Ureter (tissue), 1 donor: ENCODE measurements at places on chromosomes 2 and 18. TPM values are rescaled to one million over a fixed set of nuclear protein-coding genes. Genes with fewer than 3 reads are reported as not detected.

The ERFE gene
- total RNA-seq, result 1.8 TPM

The CAPN14 gene
- total RNA-seq, result 0.62 TPM

The CCL20 gene
- total RNA-seq, result 2.3 TPM

The TBR1 gene
- not detected for total RNA-seq

The MROH2A gene
- total RNA-seq, result 9.3 TPM

The IL1RL1 gene
- 18.3 TPM for total RNA-seq

DNA sequence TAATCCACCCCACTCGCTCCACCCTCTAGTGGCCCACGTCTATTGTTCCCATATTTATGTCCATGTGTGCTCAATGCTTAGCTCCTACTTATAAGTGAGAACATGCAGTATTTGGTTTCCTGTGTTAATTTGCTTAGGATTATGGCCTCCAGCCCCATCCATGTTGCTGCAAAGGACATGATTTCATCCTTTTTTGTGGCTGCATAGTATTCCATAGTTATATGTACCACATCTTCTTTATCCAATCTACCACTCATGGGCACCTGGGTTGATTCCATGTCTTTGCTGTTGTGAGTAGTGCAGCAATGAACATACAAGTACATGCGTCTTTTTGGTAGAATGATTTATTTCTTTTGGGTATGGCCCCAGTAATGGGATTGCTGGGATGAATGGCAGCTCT is 319.9 kb downstream of the DYSF start:
- DNase-seq, result no peak

GRCh38 chr2:233837694-233838229 is 16.6 kb downstream of the HJURP start:
- DNase-seq, result no peak

DNA sequence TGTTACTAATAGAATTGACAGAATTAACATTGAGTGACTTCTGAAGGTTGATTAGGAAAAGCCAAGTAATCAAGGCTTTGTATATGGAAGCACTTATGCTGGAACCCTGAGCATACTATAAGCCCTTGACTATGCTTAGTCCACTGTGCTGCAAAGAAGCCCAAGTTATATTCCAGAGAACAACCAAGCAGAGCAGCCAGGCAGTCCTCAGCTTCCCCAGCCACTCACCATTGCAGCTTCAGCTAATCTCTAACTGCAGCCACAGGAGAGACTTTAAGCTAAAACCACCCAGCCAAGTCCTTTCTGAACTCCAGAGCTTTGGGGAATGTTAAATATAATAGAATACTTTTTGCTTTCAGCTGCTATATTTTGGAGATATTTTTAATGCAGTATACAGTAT is 164.4 kb upstream of the VWC2L start:
- DNase-seq, result no peak

GRCh38 chr18:58965291-58966004 is 100.8 kb downstream of the ZNF532 start:
- no peak for DNase-seq

DNA sequence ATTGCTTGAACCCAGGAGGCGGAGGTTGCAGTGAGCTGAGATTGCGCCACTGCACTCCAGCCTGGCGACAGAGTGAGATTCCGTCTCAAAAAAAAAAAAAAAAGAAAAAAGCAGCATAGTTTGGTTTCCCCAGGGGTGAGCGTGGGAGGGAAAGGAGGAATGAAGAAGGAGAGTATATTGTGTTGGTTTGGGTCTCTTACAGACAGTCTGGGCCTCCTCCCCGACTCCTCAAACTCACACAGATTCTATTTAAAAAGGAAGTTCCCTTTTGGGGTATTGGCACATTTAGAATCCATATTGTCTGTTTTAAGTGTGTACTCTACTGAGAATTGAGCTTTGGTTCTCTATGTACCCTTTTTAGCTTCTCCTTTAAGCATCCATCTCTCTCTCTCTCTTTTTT is 27.4 kb upstream of the SLC20A1 start:
- DNase-seq, result no peak

DNA sequence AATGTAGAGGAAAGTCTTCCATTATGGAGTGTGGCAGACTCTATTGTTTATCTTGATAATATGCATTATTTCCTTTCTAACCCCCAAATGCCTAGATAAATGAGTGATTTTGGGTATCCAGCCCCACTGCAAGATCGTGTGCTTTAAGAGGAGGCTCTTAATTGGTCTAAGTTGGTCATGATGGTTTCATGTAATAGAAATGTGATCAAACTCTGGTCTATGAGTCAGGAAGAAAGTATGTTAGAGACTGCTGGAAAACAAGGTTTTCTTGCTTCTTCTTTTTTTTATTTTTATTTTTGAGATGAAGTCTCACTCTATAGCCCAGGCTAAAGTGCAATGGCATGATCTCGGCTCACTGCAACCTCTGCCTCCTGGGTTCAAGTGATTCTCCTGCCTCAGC is 344.5 kb upstream of the TNP1 start:
- DNase-seq, result no peak

DNA sequence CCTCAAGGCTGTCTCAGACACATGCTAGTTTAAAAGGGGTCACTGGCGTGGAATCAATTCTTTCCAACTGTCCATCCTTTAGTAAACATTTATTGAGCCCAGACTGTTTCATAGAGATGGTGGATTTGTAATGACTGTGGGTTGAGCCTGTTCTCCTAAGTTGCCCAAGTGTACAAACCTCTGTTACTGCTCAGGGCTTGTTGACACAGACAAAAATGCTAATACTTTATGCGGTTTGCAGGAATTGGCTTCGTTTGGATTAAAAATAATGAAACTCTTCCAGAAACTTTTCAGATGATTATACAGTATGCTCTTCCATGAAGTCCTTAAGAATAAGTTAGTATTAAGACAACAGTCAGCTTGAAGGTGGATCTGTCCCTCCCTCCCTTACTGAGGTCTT is 83.6 kb upstream of the MGAT5 start:
- no peak for DNase-seq

DNA sequence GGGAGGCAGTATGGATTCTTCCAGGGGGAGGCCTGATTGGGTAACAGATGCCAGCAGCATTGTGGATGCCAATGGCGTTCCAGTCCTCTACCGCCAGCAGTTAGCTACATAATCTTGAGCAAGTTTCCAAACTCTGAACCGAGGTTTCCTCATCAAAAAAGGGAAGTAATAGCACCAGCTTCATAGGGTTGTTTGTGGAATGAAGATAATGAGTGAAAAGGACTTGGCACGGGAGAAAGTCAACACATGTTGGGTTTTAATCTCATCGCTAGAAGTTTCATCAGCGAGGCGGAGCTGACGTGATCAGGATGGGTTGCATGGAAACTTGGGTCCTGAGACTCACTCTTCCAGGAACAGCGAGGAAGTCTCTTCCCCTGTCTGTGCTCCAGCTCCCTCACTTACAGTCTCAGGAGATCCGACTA is 266.7 kb downstream of the SH3BP4 start:
- peak; percentile 15 for DNase-seq

- DNase-seq, result no peak
Observed at GRCh38 chr2:74815941-74816340, 18.0 kb upstream of the HK2 start.

DNA sequence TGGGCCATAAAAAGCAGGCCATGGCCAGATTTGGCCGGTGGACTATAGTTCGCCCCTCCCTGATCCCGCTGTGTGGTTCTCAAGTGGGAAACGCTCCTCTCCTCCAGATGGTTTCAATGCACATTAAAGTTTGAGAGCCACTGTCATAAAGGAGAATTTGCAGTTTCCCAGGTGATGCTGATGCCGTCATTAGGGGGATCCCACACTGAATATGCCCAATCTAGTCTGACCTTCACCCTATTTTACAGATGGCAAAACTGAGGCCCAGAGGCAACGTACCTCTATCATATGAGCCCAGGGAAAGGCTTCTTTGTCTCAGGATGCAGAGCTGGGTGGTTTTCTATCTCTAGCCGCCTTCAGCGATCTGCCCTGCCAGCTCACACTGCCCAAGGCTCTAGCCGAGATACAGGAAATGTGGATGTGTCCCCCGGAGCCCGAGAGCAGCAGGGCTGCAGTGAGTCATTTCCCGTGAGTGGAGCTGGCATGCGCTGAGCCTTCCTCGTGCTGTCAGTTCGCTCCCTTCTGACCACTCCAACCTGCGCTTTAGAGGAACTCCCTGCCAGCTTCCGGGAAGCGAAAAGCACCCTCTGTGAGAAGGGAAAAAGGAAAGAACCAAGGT is 116.2 kb downstream of the SMAD7 start:
- peak; percentile 85 for DNase-seq

DNA sequence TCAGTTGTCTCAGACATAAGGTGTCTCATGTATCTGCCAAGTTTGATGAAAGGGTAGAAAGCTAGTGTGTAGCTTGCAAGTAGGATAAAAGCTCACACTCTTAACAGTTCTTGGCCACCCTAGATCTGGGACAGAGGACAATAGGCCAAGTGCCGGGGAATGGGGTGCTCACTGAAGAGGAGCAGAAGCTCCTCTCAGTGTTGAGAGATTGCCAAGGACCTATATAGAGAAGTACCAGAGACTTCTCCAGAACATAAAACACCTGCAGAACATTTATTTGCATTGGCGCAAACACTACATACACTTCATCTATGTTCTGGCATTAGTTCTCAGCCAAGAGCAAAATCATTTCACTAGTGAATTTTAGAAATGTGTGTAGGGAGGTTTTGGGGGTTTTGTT is 2.9 kb upstream of the GTF3C3 start:
- DNase-seq, result no peak

GRCh38 chr2:237870754-237871651 is 11.6 kb downstream of the RAMP1 start:
- no peak for DNase-seq

- DNase-seq, result peak; percentile 90
Observed at GRCh38 chr2:85420536-85421259, 2.2 kb downstream of the SH2D6 start.

DNA sequence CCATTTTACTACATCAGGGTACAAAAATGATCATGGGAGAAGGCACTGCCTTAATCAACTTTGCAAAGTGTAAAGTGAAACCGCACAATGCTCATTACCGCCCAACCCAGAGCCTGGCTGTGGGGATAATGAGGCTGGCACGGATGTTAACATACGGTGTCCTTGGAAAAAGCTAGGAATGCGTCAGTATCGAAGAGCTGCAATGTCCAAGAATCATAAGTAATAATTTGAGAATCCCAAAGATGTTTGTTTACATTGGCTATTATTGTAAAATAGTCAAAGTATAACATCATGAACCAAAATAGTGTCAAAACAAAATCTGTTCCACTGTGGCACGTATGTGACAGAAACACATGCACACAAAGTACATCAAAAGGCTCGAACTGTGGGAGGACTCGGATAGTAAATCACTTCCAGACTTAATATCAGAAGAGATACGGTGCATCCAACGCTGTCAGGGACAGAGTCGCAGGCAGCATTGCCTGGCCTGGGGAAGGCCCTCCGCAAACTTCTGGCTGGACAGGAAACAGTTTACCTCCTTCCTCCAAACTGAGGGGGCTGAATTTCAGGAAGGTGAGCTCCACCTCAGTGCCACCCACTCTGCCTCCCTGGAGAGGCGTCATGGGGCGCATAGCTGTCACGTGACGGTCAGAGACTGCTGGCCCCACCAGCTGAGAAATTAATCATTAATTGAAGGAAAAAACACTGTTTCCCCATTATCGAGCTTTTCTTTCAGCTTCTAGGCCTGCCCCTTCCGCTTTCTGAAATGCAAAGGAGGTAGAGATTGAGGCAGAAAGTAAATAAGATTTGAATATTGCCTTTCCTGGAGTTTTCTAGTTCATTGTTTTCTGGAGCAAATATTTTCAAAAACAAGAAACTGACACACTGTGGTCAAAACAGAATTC is 1.8 kb upstream of the ID2 start:
- peak; percentile 87 for DNase-seq

- no peak for DNase-seq
Observed at GRCh38 chr2:21804151-21804550, 680.4 kb downstream of the TDRD15 start.

DNA sequence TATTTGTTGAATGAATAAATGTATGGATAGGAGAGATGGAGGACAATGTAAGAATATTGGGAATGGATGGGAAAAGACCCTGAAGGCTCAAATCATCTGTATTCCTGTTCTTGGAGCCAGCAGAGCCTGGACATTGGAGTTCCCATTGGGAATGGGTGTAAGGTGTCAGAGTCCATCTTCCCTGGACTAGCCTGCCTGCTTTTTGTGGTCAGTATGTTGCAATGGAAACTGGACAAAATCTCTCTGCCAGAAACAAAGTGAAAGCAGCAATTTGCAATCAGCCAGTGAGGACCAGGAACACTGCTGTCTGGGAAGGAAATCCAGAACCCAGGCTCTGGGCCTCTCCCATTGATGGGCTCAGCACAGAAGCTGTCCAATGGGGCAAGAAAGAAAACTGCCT is 83.5 kb upstream of the SKOR2 start:
- DNase-seq, result no peak

GRCh38 chr2:188588235-188588634 is 296.6 kb downstream of the GULP1 start:
- DNase-seq, result no peak

DNA sequence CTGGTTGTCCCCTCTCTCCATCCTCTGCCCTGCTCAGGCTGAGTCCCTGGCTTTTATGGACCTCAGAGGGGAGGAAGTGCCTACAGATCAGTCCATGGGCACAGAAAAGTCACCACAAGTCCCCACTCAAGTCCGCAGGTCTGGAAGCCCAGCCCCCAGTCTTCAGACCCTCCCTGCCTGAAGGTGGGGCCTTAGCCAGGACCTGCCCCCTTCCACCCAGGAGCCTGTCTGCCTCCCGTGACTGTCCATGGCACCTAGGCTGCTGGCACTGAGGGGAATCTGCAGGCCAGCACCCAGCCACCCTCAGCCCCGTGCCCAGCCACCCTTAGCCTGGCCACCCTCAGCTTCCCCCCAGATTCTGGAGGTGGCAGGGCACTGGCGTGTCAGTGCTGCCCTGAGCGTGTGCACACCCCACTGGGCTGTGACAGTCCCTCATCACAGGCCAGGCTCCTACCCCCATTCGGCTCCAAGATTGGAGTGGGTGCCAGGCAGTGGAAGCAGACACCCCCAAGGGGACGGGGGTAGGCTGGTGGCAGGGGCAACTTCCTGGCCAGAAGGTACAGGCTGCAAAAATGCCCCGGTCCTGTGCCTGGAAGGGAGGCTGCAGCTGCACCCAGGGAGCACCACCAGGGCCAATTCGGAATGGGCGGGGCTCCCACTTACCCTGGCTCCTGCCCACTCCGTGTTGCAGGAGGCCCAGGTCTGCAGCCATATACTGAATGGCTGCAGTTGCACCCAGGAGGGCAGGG is 154.7 kb upstream of the RMP24 start:
- DNase-seq, result no peak

DNA sequence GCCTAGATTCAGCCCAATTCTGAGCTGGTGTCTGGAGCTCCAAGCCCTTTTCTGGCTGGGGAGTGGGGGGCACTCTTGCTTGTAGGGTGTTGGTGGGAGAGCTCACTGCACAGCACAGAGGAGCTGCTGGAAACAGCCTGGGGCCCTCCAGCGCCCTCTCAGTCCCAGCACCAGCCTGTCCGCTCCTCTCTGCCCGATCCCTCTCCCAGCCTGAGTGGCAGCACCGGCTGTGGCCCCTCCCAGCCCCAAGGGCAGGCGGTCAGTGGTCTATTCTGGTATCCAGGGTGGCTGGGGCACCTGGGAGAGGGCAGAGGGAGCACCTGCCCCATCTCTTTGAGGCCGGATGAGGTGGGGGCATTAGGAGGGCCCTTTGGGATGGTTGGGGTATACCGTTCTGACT is 13.2 kb upstream of the DES start:
- no peak for DNase-seq
